Stimulated activated CD4-positive, alpha-beta T cell treated with anti-CD3 and anti-CD28 coated beads, Interleukin-2, amount 100 ng/mL, for 24 hours (primary cell): ENCODE measurements at places on chromosomes 2 and 18.
A peak's percentile ranks its signal among the peaks of the same experiment; 100 is the strongest.

DNA sequence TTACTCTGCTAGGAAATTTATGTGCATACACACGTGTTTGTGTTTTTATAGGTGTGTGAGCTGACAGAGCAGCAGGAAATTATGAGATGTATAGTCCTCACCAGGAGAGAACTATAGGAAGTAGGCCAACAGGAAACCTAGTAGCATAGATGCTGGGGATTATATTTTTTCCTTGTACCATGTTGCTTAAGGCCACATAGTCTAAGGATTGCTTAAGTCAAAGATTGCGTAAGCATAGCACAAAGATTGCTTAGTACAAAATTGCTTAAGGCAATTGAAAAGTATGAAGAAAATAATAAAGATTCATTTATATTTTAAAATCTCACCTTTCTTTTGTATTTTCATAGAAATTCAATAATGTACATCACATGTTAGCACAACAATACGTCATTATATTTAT lies 18.7 kb upstream of the CCDC102B start:
- DNase-seq, result no peak

- DNase-seq, result no peak
These were observed 182.8 kb downstream of the NBAS start for GRCh38 chr2:15378148-15378908.

- DNase-seq, result peak; percentile 3
These were observed 32.6 kb downstream of the FASTKD2 start for GRCh38 chr2:206798000-206798399.

GRCh38 chr18:22858121-22858520 lies 75.0 kb upstream of the RBBP8 start:
- DNase-seq, result no peak

GRCh38 chr2:43610361-43610760 lies 14.5 kb upstream of the THADA start:
- DNase-seq, result no peak

DNA sequence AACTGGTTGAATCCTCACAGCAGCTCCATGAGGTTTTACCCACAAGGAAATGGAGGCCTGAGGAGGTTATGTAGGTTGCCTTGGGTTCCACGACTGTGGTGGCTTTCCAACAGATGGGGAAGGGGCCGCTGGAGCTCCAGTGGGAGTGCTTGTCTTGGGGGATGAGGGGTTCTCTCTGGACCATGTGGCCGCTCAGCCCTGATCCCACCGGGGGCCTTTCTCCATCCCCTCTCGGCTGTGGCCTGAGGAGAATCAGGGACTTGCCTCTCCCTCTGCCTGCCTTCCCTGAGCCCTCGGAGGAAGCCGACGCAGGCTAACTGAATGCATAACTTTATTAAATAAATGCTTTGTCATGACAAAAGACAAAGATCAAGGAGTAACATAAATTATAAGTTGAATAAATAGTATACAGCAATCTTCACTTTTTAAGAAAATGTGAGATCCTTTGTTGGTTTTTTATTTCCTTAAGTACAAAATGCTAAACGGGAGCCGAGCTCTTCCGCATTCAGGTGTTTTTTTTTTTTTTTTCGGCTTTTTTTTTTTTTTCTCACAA lies 23.5 kb downstream of the IGFBP5 start:
- DNase-seq, result no peak

GRCh38 chr18:12239431-12239830 lies 14.7 kb upstream of the CIDEA start:
- DNase-seq, result no peak

DNA sequence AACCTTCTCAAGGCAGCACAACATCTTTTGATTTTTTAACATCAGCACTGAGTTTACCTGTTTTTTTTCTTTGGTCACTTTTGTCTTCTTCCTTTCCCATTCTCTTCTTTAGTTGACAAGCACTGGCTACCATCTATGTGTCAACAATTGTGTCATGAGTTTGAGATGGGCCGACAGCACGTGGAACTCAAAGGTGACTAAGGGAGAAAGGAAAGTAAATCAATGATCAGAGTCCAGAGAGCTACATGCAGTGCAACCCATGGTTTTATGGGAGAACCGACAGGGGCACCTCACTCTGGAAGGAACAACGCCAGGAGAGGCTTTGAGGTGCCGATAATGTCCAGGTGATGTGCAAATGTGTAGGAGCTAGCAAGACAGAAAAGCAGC lies 755.5 kb downstream of the RNF144A start:
- no peak for DNase-seq

- no peak for DNase-seq
These were observed 799.3 kb downstream of the BCL11A start for GRCh38 chr2:59754011-59754735.

DNA sequence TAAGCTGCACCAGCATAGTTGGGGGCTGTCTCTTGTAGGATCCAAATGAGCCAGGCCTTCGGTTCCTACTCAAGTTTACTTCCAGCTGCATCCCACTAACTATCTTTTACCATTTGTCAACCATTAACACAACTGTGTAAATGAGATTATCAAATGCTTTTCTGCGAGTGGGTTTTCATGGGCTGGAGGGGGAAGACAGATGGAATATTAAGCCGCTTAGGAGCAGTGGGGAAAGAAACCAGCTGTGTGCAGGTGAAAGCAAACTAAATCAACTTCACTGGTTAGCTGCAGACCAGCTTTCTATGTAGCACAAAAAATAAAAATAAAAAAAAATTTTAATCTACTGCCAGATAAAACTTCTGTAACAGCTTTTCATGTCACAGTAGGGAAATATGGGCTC lies 307.3 kb upstream of the FBXO11 start:
- no peak for DNase-seq

DNA sequence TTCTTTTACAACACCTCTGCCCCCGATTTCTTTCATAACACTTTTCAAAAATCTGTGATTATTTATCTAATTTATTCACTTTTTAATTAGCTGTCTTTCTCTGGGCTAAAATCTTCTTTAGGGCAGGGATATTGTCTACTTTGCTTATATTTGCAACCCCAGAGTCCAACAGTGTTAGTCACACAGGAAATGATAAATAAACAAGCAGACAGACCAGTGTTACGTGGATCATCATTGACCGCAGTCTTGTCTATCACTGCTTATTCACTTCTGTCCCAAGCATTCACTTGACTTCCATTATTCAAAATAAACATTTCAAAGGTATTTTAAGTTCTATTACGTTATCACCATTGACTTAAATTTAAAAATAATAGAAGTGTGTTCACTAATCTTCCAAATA lies 237.6 kb upstream of the UBE2E3 start:
- DNase-seq, result no peak

- no peak for DNase-seq
These were observed 55.9 kb downstream of the TMEM185B start for GRCh38 chr2:120167272-120167671.

DNA sequence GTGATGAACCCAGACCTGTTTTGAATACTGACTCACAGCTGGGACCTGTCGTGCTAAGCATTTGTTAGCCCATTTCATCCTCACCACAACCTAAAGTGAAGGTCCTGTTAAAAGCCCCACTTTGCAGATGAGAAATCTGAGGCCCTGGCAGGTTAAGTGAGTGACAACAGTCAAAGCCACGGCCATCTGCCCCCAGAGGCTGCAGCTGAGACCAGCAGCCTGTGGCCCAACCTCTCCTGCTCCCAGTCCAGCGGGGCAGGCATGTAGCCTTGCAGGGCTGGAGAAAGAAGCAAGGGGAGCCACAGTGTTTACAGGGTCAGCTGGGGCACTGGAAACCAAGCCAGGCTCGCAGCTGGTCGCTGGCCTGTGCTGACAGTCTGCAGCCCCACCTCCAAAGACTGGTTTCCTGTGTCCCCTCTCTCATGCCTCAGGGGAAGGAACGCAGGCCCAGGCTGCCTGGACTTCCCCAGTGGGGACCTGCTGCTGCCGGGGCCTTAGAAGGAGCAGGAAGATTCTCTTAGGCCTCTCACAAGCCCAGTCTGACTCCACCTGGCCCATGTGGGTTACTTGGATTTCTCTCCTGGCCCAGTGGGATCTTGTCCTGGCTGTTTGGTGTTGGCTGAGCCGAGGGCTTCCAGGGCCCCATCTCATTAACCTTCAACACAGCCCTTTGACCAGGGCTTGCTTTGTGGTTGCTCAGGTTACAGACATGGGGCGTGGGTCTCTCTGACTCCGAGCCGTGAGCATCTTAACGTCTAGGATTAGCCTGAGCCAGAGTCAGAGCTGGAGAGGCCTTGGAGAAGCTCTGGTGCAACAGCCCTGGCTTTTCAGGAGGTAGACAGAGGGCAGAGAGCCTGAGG lies 1.7 kb downstream of the INPP5D start:
- peak; percentile 51 for DNase-seq

DNA sequence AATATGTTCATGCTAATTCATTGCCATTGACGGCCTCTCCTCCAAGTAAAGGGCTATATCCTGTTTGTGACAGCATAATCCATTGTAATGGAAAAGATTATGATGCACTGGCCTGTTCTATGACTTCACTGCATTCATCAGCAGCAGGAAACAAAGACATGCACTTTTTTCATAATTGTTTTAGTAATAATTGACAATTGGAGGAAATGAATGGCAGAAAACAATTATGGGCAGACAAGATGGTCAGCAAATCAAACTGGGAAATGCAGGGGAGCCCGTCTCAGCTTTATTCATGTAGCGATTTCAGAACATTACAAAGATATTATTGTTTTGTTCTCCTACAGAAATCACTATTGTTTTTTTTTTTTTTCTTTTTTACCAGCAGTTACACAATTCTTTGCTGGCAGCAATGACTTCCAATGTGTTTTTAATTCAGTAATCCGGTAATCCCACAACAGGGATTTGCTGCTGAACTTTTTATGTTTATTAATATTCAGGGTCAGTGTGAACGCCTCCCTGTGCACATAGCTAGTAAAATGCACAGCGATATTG lies 33.8 kb upstream of the RASGRP3 start:
- DNase-seq, result no peak

- DNase-seq, result no peak
These were observed 47.9 kb upstream of the B3GNT7 start for GRCh38 chr2:231347638-231348037.

GRCh38 chr18:32634876-32635431 lies 137.9 kb downstream of the KLHL14 start:
- no peak for DNase-seq
